NT2/D1 (cell line): ENCODE measurements at places on chromosomes 12 and 14.

DNA sequence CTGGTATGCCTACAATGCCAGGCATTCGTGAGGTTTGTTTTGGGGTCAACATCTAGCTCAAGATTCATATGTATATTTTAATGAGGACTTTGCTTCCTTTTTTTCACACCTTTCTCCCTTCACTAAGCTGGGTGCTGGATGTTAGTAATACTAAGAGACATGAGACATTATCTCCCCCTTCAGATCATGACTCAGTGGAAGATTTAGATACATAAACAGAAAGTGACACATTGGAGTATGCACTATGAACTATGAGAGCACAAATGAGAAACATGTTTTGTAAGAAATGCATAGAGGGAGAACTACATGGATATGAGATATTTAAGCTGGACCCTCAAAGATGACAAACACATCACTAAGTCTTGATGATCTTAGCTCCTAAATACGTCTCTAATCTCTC, 286.3 kb downstream of the RPAP3 start:
- peak; percentile 20 for DNase-seq

DNA sequence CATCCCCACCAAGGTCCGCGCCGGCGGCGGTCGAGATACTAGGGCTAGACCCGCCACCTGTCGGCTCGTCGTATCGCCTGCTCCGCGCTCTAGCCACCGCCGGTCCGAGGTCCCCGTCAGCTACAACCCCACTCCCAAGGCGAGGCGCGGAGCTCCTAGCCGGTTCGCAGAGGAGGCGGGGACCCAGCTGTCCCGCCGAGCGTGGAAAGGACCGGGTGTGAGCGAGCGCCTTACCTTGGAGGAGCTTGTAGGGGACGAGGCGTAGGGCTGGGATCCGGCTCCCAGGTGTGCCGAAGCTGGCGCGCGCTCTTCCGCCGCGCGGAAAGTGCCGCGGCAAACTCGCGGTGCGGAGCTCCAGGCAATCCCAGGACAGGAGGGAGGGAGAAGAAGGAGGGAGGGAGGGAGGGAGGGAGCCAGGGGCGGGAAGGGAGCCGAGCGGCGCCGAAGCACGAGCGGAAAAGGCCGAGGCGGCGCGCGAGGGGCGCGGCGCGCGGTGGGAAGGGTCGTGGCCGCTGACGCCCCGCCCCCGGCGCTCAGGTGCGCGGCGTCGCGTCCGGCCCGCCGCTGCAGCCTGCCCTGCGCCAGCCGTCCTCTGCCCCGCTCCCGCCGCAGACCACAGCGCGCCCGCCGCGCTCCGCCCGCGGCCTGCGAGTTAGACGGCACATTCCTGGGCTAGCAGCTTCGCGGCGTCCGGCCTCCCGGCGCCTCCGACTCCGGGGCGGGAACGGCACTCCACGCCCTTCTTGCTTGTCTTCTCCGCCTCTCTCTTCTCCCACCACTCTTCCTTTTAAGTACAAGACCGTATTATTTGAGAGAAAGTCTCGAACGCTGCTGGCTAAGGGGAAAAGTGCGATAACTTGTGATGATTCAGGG, at the start of gene PAWR:
PAWR (minus strand) TSS at position 327 of the 873 bp plus-strand sequence. CDS start 720 bp downstream, outside the sequence.
- DNase-seq: peak; percentile 78

DNA sequence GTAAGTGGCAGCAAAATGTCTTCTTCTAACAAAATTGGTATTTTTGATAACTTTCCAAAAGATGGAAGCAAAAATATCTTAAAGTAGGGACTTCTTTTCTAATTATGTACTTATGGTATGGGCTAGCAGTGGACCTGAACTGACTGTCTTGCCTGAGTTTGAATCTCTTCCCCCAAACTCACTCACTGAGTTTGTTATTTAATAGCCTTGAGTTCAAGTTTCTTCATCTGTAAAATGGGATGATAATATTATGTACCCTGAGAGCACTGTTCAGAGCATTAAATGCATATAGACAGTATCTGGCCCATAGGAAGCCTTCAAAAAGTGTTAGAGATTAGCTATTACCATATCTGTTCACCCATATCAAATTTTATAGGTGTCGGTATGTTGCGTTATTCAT, 210.4 kb upstream of the NUDT4 start:
- DNase-seq: no peak

DNA sequence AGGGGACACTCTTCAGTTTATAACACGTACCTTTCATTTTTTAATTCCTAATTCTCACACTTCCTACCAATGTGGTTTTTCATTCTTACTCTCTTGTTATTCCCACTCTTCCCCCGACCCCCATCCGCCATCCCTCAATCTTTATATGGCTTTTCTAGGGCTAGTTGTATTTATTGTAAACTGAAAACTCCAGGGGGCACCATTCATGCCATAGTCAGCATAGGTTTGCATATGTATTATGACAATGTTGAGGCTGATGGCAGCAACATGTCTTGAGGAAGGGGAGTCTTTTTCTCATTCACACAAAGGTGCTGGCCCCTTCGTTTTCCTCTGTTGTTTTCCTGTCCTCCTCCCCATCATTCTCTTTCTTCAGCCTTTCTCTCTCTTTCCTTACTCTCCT, 27.7 kb upstream of the LTA4H start:
- DNase-seq: no peak

- no peak for DNase-seq
Measured at GRCh38 chr12:107779077-107779831, 4.8 kb downstream of the ASCL4 start.

DNA sequence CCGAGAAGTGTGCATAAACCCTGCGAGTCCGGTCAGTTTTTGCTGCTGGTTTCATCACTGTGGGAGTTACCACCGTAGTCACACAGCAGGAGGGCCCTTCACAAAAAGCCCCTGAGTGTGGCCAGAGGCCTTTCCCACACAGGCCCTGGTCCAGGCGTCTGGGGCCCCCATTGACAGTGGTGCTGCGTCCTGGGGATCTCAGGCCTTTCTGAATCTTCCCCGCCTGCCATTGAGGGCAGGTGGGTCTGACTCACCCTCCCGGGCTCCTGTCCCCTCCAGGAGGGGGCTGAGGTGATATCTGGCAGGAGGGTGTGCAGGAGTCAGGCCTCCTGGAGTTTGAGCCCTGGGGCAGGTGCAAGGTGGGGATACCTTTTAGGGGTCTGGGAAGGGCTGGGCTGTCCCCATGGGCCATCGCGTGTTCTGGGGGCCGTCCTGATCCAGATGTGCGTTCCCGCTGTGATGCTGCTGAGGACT, 358.5 kb downstream of the TMEM121 start:
- DNase-seq: no peak

DNA sequence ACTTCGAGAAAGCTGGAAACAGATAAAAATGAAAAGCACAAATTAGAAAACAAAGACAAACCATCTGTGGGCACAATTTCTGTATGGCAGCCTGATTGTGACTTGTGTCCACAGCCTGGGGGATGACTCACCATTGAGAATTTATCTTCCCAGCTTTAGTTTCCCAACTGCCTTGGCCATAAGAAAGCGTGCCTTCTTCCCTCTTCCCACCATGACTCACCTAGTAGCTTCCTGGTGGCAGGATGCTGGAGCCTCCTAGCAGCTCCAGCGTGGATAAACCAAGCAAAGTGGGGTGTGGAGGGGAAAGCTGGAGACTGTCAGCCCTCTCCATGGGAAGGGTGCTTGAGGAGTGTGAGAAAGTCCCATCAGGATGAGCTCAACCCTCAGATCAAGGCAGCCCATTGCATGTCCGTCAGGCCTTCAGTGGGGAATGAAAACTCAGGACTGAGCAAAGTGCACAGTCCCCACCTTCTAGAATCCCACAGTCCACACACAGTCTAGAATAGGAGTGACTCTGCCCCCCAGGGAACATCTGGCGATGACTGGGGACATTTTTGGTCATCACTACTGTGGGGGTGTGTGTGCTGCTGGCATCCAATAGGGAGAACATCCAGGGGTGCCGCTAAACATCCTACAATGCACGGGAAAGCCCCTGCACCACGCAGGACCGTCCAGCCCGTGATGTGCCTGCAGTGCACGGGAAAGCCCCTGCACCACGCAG, 22.4 kb upstream of the SERPINA6 start:
- DNase-seq: no peak

GRCh38 chr12:110037315-110037714, 11.0 kb downstream of the C12orf76 start:
- DNase-seq: no peak

DNA sequence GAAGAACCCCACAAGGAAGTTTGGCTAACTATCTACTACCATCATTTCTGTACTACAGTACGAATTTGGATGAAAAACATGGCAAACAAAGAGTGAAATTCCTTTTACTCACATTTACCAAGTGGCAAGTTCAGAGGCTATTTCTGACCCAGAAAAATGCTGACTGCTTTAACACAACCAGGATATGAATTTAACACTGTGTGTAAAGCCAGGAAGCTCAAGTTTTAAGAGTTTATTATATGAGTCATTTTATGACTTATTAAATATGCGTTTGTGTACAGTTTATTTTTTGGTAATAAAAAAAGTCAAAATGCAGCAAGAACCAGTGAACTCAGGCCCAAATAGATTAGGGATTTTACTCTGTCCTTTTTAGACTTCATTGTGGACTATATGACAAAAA, 58.4 kb upstream of the STAC3 start:
- no peak for DNase-seq

- no peak for DNase-seq
Measured at GRCh38 chr12:47549258-47549657, 156.6 kb downstream of the RPAP3 start.

- no peak for DNase-seq
Measured at GRCh38 chr14:95713596-95714371, at the start of gene TCL1A. Gene TCL1A (minus strand): TSS chr14:95714125. CDS start chr14:95714066, 59 bp downstream.

DNA sequence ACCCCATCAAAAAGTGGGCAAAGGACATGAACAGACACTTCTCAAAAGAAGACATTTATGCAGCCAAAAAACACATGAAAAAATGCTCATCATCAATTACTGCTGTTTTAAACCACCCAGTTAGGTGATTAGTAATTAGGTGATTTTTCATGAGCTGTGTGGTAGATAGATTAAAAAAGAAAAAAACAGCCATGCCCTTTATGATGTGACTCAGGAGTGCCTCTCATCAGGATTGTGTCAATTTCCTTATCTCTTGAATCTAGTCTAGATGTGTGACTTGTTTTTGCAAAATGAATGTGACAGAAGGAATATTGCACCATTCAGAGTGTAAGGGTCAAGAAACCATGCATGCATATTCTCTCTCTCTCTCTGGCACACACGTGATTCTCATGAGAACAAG, 5.7 kb downstream of the OR10A7 start:
- DNase-seq: no peak

DNA sequence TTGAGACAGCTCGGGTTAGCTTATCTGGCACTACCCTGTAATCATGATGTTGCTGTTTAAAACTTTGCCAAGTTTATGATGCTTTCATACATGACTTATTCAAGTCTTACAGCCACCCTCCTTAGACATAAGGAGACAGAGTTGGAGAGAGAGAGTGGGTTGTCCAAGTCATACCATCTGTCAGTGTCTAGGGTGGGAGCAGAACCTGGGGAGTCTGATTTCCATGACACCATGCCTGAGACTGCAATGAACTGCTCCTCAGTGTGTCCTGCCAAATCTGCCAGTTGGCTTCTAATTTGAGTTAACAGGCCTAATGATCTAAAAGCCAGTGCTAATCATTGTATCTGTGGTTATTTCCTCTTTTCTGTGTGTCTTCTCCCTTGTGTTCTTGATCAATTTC, 43.7 kb upstream of the PHC1 start:
- no peak for DNase-seq

DNA sequence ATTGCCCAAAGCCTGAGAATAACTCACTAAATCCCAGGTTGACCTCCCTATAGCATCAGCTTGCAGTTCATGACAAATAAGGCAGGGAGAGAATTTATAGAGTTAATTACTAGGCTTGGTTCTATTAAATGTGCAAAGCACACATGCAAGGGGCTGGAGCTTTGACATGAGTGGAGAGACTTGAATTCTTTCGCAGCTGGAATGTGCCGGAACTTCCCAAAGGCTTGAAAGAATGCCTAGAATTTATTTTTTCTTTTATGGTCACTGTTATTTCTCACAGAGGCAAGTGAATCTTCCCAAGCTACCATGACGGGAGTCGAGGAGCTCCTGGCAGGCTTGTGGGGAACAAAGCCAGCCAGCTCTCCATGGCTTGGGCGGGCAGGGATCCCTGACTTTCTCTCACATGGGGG, 95.5 kb upstream of the USP44 start:
- no peak for DNase-seq

- no peak for DNase-seq
Measured at GRCh38 chr12:123075087-123075645, 75.7 kb downstream of the PITPNM2 start.

DNA sequence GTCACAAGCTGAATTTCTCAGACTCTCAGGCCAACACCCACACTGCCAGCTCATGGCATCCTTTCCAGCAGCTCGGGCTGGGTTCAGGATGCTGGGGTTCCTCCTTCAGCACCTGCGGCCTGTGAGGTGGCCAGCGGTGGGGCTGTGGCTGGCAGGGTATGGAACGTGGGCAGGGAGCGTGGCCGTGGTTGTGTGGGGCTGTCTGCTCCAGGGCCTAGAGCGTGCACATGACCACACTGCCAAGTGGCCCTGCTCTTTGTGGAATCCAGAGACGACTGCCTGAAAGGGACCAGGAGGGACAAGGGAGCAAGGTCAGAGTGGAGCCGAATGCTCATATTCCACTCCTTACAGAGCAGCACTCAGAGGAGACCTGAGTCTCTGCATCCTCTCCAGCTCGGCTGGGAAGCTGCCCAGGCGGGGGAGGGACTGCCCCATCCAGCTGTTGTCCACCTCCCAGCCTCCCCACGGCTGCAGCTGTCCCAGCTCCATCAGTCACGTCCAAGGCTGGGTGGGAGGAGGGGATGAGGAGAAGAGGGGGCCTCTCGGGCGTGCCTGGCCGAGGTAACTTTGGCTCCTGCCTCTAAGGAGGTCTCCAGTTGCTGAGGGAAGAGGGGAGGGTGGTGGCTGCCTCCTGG, 71.3 kb downstream of the TSPAN9 start:
- no peak for DNase-seq

GRCh38 chr14:61244009-61244408, 37.1 kb downstream of the TMEM30B start:
- DNase-seq: no peak

DNA sequence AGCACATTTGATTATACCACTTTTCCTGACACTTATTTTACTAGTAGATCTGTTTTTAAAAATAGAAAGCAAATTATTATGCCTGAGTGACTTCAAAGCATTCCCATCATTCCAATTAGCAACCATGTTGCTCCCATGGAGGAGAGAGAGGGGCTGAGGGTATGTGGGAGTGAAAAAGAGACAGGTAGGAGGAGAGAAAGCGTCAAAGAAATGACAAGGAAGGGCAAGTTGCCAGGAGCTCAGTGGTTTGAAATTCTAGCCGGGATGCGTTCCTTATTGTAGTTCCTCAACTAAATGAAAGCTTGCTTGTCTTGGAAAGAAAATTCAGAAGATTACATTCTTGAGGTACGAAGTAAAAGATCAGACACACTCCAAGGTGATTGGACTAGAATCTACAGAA, 92.4 kb upstream of the PKP2 start:
- DNase-seq: no peak

DNA sequence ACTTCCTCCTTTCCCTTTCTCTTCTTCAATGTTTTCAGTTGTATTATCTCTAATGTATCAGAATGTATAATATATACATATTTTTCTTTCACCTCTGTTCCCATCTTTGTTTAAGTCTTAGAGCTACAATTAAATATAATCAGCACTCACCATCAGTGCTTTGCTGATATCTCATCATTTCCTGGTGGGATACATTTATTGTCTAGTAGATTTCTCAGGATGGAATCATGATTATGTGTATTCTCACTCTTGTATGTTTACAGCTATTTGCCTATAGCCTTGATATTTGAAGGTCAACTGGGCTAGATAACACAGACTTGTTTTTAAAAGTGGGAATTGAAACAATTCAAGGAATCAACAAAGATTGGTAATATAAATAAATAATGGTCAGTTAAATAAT, 124.9 kb upstream of the EEA1 start:
- DNase-seq: no peak
